ENCODE measurements at places on chromosomes 7 and 10. TPM values are rescaled to one million over a fixed set of nuclear protein-coding genes. Genes with fewer than 3 reads are reported as not detected.
A peak's percentile ranks its signal among the peaks of the same experiment; 100 is the strongest.

The NPC1L1 gene
- polyA plus RNA-seq = not detected

DNA sequence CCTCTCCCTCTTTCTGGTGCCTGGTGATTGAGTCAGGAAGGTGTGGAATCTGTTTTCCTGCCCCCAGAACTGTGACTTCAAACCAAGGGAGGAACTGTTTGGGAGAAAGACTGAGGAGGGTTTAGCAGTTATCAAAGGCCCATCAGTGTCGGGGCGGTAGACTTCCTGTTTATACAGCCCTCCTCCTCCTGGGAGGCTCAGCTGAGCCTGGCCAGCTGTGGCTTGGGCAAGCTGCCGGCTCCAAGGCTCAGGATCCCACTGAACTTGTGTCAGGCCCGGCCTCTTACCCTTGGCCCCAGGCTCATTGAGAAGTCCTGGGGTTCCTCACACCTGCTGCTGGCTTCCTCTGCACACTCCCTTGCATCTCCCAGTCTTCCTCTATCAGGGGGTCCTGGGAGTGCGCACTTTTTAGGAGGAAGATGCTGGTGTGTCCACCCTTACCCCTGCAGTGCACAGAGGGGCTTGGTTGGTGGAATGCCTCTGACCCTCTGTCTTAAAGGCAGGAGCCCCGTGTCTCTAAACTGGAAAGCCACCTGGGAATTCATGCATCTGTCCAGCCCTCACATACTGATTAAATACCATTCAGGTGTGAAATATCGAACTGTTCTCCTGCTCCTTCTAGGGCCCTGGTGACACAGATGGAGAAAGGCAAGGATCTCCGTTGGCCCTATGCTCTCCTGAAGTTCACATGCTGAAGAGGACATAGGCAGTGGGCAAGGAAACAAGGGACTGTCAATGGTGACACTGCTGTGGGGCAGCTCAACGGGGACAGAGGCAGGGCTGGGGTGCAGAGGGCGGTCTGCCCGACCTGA is 32.4 kb downstream of the CXCL12 start:
- no peak for DNase-seq

The DPYSL4 gene
- 0.35 TPM for polyA plus RNA-seq

DNA sequence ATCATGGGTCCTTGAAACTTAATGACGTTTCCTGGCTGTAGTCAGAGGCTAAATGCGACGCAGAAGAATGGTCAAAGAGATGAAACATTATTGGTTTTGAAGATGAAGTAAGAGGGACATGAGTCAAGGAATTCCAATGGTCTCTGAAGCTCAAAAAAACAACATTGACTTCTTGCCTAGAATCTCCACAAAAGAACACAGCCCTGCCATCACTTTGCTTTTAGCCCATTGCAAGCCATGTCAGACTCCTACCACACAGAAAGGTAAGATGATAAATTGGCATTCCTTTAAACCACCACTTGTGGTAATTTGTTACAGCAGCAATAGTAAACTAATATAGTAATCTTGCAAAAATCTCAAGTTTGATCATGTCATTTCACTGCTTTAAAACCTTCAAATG is 109.4 kb downstream of the TMEM26 start:
- no peak for DNase-seq

DNA sequence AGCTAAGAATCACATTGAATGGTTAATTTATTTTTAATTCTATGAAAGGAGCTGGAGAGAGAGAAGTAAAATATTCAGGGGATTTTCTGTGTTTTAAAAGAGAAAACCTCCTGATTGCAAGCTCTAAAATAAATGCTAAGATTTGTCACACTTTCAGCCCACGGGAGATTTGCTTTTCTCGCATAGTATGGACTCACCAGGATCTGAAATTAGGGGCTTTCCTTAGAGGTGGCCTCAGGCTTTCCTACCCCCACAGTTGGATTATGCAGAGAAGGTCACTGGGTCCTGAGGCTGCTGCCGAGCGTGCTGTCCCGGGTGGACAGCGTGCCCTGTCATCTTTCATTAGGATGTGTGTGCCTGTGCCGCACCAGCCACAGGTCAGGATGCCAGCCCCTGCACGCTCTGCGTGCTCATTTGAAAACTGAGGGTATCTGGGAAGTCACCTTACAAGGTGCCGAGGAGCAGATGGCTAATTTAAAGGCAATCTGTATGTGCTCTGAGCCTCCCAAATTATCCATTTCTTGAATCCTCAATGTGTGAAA is 258.8 kb downstream of the CELF2 start:
- DNase-seq = no peak

- DNase-seq = no peak
These were observed 38.6 kb upstream of the ACSL5 start for GRCh38 chr10:112335111-112335867.

GRCh38 chr10:127920306-127921074 is 13.6 kb downstream of the PTPRE start:
- DNase-seq = no peak

DNA sequence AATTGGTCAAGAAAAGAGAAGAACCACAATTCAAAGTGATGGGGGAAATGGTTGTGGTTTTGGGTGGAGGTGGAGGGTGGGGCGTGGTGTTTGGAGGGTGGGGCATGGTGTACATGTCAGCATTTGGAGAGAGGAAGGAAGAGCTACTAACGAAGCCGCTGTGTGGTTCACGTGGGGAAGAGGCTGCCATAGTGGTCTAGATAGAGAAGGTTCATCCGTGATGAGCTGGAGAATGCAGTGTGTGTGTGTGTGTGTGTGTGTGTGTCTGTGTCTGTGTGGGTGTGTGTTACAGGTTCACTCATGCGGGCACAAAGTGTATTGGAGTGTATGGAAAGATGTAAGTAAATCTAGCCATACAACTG is 6.1 kb upstream of the VCL start:
- DNase-seq = peak; percentile 86

The HOXA2 gene
- not detected for polyA plus RNA-seq

GRCh38 chr7:99499371-99499720 is 735 bp downstream of the ZNF394 start:
- DNase-seq = peak; percentile 49

DNA sequence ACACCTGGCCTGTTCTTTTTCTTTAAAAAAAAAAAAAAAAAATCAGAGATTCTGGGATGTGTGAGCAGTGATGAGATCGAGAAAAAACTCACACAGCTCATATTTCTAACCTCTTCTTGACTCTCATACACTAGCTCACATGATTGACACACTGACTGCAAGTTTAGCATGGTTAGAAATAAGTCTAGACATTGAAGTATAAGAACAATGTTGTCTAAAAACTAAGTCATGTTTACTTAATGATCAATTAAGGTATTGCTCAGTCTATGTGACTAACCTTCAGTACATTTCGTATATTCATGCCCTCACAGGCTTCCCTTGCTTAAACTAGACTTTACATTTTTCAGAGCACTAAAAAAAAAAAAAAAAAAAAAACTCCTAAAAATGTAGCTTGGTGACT is 775.1 kb downstream of the GATA3 start:
- no peak for DNase-seq

- DNase-seq = no peak
These were observed 21.3 kb downstream of the MKX start for GRCh38 chr10:27724287-27724686.

DNA sequence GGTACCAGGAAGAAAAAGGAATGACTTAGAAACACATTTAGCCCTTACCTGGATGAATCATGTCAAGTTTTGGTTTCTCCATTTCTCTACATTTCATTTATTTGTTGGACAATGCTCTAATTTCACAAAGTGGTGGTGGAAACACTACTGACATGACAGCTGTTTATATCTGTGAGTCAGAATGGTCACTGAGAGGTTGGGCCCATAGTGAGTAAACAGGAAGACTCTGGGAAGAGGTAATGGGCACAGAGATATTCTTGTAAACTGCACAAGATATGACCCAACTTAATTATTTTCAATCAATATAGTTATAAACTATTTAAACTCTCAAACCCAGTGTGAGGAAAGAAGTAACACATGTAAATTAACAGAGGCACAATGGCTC is 176.3 kb upstream of the MEOX2 start:
- DNase-seq = no peak

DNA sequence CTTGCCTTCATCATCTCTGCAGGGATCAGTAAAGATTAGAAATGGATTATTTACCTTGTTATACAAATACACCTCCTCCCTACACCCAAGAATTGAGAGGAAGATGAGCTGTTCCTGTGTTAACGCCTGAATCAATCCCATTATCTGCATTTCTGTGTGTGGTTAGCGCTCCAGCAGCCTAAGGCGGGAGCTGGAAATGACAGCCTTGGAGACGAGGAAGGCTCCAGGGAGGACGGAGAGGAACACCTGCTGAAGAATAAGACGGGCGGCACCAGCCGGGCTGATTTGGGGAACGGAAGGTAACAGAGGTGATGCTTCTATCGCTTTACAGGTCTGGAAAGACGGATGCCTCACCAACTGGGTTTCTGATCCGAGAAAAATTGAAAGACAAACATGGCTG is 34.2 kb upstream of the DDC start:
- no peak for DNase-seq

- no peak for DNase-seq
These were observed 252.2 kb downstream of the ELFN1 start for GRCh38 chr7:1922071-1922869.

- no peak for DNase-seq
These were observed 84.0 kb downstream of the GRK5 start for GRCh38 chr10:119291223-119291900.

GRCh38 chr10:29257106-29257783 is 31.6 kb upstream of the LYZL1 start:
- DNase-seq = no peak

GRCh38 chr10:124125305-124126116 is 32.1 kb upstream of the CHST15 start:
- no peak for DNase-seq

- peak; percentile 63 for DNase-seq
These were observed at the start of gene GIMAP2 for GRCh38 chr7:150685219-150686029. Gene GIMAP2, plus strand, starts transcription at chr7:150685706. Its CDS starts 1,354 bp downstream, at chr7:150687060.

DNA sequence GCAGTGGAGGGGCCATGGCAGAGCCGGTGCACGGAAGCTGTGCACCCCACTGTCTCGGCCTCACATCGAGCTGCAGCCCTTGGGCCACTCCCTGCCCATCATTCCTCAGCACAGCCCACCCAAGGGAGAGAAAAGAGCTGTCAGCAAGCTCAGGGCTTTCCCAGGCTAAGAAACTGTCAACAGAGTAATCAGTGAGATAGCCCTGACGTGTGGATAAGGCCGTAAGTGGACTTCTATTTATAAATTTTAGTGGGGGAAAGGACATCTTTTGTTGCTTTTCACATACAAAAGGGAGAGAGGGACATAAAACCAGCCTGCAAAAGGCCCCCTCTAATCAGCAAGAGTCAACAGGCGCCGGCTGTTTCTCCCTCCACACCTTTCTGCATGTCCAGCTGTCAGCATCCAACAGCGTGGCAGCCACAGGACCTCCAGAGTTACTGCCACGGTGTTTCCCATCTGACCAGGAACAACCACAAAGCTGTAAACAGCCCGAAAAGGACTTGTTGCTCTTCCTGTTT is 56.8 kb upstream of the DDC start:
- DNase-seq = no peak
